ENCODE measurements at places on chromosomes 1 and 21.
A peak's percentile ranks its signal among the peaks of the same experiment; 100 is the strongest.

DNA sequence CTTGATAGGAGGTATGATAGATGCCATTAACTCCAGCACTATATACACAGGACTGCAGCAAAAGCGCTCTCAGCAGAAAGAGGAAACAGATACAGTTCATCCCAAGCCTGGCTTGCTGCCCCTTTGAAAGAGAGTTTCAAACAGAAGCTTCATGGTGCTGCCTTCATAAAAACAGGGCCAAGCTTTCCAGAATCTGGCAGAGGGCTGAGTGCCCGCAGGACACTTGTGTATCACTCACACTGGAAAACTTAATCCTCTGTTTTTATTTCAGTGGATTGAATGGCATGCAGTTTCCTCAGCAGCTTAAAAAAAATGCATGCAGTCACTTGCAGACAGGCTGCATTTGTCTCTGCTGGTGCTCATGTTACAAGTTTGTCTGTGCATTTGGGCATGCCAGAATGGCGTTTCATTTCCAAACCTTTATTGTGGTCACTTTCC lies 40.4 kb downstream of the KCNJ15 start:
- DNase-seq, result no peak

- DNase-seq, result no peak
Observed at GRCh38 chr21:38950435-38951094, 144.8 kb downstream of the ETS2 start.

DNA sequence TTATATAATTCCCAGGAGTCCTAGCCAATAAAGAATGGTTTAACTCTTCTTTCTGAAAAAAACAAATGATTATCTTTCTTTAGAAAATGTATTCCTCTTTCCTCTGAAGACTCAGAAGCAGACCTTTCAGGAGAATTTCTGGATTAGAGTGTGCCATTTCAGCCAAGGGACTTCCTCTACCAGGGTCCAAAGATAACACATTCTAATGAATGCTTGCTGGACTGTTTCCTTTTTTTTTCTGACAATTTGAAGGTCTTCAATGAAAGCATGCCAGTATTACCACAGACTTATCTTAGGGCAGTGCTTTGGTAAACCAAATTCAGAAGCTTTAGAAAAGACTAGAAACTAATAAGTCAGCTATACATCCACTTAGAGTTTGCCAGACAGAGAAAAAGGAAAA lies 80.5 kb downstream of the RERE start:
- no peak for DNase-seq

- DNase-seq, result peak; percentile 73
Observed at GRCh38 chr1:13965770-13966398, 265.9 kb downstream of the PRDM2 start.

- DNase-seq, result no peak
Observed at GRCh38 chr1:61332796-61333195, 250.4 kb downstream of the NFIA start.

- no peak for DNase-seq
Observed at GRCh38 chr1:77688939-77689338, 6.5 kb upstream of the ZZZ3 start.

- no peak for DNase-seq
Observed at GRCh38 chr21:32991361-32991760, 34.4 kb upstream of the OLIG2 start.

DNA sequence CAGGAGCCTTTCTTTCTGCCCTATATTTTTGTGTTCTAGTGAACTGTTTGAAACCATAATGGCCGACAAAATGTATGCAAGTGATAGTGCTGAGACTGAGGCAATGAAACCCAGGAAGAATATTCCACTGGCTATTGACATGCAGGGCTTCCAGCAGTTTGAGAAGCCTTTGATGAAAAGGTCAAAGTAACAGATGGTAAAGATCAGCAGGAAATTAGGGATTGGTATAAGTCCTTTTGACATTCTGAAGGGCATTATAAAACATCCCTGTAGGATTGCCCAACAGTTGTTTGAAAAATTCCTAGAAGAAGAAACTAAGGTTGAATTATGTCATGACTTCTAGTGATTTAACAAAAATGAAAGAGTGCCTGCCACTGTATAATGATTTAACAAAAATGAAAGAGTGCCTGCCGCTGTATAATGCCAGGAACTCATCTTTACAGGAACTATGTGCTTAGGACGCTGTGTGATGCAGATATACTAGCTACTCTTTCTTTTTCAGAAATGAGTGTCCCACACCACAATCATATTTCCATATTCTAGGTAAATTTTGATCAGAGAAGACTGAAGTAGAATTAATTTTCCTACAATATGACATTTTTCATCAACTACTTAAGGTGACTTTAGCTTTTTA lies 283.9 kb upstream of the ST6GALNAC5 start:
- no peak for DNase-seq

GRCh38 chr1:167710836-167711235 lies 10.9 kb upstream of the MPZL1 start:
- DNase-seq, result no peak

DNA sequence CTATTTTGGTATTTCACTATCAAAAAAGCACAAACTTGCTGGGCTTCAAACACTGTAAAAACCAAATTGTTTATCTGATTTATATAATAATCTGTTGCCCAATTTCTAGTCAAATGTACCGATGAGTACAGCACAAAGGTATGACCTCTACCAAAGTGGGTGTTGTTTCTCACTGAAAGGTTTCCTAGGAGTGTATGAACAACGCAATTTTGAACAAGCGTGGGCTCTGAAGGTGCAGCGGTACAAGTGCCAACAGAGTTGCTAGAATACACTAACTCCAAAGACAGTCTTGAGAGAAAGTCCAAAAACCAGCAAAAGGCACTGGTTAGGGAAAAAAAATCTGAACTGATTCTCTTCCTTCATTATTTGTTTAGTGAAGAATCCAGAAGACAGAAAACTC lies 130.4 kb downstream of the ATP1B1 start:
- no peak for DNase-seq

- DNase-seq, result no peak
Observed at GRCh38 chr1:235997049-235997448, 67.8 kb downstream of the NID1 start.

- DNase-seq, result no peak
Observed at GRCh38 chr1:26349188-26349876, 4.6 kb downstream of the CRYBG2 start.

GRCh38 chr21:33767236-33767635 lies 124.9 kb downstream of the ITSN1 start:
- DNase-seq, result no peak

DNA sequence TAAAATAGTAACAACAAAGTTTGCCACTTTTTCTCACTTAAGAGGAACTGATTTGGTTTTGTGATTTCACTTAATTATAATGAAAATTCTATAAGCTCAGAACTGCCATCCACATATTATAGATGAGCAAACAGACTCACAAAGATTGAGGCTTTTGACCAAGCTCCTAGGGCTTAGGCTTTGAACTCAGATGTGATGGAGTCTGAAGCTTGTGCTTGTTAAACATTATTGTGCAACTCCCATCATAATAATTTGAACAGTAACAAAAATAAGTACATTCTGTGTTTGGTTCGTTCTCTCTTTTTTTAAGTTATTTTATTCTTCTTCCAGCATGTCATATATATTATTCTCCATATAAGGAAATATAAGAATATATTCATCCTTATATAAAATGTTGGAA lies 403.4 kb downstream of the PTPRC start:
- DNase-seq, result no peak

- no peak for DNase-seq
Observed at GRCh38 chr1:226602186-226603021, 53.8 kb downstream of the STUM start.

DNA sequence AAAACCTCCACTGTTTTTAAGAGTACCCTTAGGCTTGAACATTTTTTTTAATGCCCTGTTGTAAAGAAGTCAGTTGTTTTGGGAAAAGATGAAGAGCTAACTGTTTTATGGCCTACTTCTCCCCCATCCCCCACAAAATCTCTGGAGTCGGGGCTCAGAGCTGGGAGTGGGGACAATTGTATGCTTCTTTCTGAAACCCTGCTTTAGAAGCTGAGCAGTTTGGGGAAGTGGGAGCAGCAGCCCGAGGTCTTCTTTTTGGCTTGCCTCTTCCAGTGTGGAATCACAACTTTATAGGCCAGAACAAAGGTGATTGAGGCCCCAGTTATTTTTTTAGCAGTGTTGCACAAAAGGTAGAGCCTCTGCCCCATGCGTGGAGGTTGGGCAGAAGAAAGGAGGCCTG lies 25.2 kb downstream of the PPP2R5A start:
- no peak for DNase-seq

DNA sequence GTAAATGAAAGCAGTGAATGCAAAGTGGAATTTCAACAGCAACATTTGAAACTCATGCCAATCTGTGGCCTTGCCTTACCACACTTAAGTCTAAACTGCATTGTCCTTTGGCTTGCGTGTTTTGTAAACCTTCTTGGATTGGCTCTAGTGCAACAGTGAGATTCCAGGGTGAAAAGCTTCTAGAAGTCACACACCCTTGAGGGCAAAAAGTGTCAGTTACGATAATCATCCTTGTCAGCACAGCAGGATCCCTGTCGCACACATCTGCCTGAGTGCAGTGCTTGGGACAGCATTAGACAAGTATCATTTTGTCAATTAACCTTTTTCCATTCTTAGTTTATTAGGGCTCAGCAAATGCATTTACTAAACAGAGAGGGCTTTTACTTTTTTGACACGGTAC lies 243.4 kb upstream of the PTBP2 start:
- DNase-seq, result no peak

DNA sequence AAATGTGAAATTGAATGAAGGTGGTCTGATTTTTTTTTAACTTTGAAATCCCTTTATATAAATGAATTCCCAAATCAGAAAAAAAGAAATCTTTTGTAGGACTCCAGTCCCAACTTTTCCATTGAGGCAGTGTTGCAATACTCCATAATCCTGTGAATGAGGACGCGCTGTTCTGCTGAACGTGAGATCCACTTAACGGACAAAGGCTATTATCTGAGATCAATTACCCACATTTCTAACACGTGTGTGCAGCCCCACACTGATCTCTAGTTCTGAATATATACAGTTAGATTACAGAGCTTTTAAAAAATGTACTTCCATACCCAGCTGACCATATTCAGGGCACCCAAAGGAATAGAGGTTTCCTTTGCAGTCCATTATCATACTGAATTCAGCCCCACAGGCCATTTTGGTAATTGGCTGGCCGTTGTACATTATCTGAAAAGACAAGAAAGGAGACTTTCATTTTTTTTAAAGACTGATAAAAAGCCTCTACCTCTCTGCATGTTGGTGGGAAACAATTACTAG lies 19.0 kb downstream of the RCC2 start:
- no peak for DNase-seq

DNA sequence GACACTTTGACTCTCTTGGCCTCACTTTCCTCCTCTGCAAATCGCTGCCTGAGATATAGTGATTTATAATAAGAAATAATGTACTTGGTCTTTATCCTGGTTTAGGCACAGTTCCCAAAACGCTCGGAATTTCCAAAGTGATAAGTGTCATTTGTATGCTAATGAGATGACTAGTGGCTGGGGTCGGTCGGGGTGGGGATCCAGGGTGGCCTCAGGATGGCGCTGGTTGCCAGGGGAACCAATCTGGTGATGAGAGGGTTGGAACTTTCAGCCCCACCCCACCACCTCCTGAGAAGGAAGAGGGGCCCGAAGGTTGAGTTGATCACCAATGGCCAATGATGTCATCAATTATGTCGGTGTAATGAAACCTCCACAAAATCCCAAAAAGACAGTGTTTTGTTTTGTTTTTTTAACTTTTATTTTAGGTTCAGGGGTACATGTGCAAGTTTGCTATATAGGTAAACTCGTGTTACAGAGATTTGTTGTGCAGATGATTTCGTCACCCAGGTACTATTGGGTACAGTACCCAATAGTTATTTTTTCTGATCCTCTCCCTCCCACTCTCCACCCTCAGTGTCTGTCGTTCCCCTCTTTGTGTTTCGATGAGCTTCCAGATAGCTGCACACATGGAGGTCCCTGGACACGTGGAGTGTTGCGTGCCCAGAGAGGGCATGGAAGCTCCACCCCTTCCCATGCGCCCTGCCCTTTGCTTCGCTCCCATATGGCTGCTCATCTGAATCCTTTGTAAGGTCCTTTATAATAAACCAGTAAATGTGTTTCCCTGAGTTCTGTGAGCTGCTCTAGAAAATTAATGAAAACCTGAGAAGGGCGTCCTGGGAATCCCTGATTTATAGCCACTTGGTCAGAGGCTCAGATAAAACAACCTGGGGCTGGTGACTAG lies 97.2 kb downstream of the KCNN3 start:
- no peak for DNase-seq

GRCh38 chr1:168653567-168653966 lies 75.4 kb downstream of the DPT start:
- DNase-seq, result no peak
